ENCODE measurements at places on chromosomes 5 and 9. TPM values are rescaled to one million over a fixed set of nuclear protein-coding genes. Genes with fewer than 3 reads are reported as not detected.
A peak's percentile ranks its signal among the peaks of the same experiment; 100 is the strongest.

Gene YIPF5
- total RNA-seq = 40.8 TPM

Gene PPP2R2B
- total RNA-seq = 179 TPM

Gene PRDM9
- not detected for total RNA-seq

Gene UQCRQ
- 341 TPM for total RNA-seq

Gene SLC35A4
- 29.1 TPM for total RNA-seq

Gene CAMK4
- total RNA-seq = 87.0 TPM

Gene ACTBL2
- total RNA-seq = not detected

Gene CD72
- total RNA-seq = 2.3 TPM

Gene ADAM19
- 10.4 TPM for total RNA-seq

Gene PDE6A
- not detected for total RNA-seq

Gene EGFLAM
- total RNA-seq = 1.5 TPM

Gene KIF4B
- total RNA-seq = 1.0 TPM

Gene C5orf47
- total RNA-seq = 0.74 TPM

Gene FGF18
- 0.87 TPM for total RNA-seq

Gene TGFBI
- total RNA-seq = 6.5 TPM

Gene GABRA1
- total RNA-seq = 205 TPM

Gene AJM1
- total RNA-seq = 43.0 TPM

Gene ZDHHC11B
- total RNA-seq = 74.7 TPM

Gene FAM153A
- 52.3 TPM for total RNA-seq

Gene FOXI1
- total RNA-seq = not detected

DNA sequence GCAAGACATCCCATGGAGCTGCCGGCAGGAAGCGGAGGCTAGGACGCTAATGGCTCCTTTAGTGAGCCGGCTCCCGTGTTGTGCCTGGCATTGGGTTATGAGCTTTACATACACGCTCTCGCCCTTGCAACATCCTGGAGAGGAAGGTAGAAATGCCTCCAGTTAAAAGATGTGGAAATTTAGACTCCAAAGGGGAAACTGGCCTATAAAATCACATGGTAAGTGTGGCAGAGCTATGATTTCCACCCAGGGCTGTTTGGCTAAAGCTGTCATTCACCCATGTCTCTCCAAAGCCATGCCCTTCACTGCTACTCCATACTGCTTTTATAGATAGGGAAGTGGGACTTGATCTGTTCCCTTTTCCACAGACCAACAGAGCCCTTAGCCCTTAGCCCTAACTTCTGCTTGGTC, 5.2 kb downstream of the GM2A start:
- DNase-seq = no peak

- no peak for DNase-seq
These were observed 35.7 kb downstream of the SLC6A3 start for GRCh38 chr5:1409381-1410110.

DNA sequence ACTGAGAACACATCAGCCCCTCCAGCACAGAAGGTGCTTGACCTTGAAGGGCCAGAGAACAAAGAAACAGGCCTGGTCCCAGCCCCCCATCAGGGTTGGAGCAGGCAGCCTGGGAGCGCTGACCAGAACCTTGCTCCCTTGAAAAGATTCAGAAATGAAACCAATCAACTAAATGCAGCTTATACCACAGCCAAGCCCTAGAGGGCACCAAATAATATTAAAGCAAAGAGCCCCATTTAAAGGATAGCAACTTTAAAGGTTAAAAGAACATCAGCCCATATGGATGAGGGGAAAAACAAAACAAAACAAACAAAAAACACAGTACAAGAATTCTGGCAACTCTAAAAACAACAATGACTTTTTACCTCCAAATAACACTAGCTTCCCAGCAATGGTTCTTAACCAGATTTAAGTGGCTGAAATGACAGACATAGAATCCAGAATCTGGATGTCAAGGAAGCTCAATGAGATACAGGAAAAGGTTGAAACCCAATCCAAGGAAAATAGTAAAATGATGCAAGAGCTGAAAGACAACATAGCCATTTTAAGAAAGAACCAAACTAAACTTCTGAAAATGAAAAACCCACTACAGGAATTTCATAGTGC, 471.9 kb downstream of the MTRR start:
- DNase-seq = no peak

DNA sequence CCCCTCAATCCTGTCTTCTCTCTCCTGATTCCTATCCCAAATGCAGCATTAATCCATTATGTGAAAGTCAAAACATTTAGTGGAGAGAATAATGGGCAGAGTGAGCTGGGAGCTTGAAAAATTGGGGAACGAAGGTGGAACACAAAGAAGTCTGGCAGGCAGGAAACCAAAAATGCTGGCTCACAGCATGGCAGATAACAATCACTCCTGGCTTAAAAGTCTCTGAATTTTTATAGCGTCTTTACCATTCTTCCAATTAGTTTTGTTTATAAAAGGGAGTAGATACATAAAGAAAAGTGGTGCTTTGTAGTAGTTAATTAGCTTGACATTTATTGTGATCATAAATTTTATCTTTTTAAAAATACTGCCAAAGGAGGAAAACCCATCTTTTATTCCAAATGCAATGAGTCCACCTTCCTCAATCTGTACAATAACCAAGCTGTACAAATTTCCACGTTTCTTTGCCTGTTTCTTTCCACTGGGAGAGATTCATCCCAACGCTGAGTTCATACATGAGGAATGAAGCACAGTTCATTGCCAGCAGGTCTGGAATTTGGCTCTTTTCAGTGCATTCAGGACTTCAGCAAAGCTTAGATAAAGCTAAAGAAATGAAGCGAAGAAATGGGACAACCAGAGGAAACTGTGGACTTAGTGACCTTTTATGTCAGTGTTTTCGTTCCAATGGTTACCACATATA, 174.7 kb downstream of the HMHB1 start:
- DNase-seq = no peak

DNA sequence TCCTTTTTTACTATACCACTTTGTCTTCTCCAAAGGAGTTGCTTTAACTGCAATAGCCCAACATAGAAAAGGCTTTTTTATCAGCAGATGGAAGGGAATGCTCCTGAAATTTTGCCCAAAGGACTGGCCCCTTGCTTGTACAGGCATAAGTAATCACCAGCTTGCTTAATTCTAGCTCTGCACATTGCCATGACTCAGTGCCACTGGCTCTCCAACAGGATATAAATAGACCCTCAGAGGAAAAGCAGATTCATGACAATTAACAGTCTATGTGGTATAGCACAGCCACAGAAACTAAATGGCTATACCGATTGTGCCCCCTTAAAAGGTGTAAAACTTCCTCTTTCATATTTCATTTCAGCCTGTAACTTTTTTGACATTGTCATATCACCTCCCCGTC, 227.0 kb downstream of the ZNF608 start:
- no peak for DNase-seq

DNA sequence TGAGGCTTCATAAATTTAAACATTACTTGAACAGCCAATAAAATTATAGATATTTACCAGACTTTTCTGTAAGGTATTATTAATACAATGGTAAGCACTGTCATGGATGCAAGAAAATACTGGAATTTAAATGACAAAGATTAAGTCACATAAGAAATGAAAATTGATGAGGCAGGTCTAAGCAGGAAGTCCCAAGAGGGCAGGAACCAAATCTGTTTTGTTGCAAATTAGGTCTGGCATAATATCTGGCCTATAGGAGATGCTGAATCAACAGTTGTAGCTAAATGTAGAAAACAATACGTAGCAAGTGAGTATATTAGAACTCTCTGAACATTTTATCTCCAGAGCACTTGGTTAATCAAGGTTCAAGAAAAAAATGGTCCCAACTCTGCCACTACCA, 142.5 kb downstream of the EBF1 start:
- DNase-seq = no peak

- no peak for DNase-seq
These were observed 210.8 kb downstream of the TRIO start for GRCh38 chr5:14353726-14354474.

GRCh38 chr5:75567710-75568109, 43.5 kb upstream of the ANKDD1B start:
- DNase-seq = no peak

GRCh38 chr5:128111818-128112448, 28.4 kb downstream of the SLC12A2 start:
- no peak for DNase-seq

DNA sequence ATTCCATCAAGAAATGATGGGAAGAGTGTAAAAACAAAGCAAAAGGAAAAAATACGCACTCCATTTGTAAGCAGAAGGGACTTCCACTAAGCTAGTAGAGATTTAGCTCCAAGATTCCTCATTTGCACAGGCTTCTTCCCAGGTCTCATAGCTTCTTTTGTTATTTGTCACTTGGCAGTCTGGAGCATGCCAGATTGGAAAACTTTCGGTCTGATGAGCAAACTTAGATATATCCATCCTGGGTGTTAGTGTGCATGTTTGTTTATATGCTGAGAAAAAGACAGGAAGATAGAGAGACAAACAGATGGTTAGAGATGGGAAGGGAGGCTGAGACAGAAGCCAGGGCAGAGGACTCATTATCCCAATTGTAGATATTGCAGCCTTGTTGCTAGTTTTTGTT, 1644.5 kb upstream of the NUDT12 start:
- no peak for DNase-seq

GRCh38 chr5:1965925-1966324, 83.2 kb upstream of the IRX4 start:
- DNase-seq = no peak

- no peak for DNase-seq
These were observed 71.5 kb downstream of the PDE8B start for GRCh38 chr5:77281969-77282336.

DNA sequence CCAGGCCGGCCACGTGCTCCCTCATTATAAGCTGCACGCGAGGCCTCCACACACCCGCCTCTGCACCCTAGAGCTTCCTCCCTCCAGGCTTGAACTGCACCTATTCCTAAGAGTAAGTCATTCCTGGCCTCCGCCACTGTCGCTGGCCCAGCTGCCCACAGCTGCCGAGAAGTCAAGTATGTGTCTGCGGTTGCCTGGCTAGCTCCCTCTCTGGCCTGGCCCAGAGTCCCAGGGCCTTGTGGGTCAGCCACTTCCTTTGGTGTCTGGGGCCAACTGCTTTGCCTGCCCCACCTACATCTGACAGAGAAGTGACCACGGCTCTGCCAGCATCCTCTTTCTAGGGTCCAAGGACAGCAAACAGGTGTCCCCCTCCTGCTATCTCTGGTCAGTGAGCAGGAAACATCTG, 18.3 kb downstream of the ABO start:
- peak; percentile 8 for DNase-seq

- DNase-seq = no peak
These were observed 64.7 kb upstream of the CTSL start for GRCh38 chr9:87661241-87661640.

DNA sequence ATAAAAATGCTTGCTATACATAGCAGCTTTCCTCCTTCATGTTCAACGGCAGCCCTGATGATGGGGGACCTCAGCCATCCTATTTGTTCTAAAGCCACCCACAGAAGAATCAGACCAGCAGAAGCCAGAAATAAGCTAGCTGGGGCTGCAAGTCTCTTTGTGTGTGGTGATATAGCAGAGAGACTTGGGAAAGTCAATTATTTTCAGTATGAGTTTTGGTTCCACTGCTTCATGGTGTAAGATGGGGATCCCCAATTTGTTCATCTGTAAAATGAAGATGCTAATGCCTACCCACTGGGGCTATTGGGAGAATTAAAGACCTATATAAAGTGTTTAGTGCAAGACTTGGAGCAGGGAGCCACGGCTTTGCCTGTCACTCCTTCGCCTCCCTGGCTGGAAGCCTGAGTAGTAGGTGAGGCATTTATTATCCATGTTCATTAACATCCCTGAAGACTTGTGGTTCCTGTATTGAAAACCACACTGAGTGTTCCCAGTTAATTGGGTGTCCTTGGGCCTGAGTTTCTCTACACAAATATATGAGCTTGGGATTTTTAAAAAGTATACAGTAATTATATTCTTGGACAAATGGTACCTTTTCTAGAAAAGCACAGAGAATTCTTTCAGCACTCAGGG, 210.1 kb upstream of the SLC24A2 start:
- no peak for DNase-seq

DNA sequence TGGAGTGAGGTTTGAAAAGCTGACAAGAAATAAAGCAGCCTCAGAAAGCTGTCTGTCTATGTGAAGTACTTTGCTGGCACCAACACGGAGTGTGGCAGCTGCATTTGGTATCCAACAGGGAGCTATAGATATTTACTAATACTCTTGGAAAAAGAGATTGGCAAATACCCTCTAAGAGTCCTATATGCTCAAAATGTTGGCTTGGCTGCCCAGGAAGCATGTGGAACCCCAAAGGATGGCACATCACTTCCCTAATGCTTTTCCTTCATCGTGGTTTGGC, 398.3 kb downstream of the TLE4 start:
- no peak for DNase-seq

GRCh38 chr5:137268646-137269045, 230.5 kb downstream of the SPOCK1 start:
- no peak for DNase-seq

- no peak for DNase-seq
These were observed 69.7 kb downstream of the FOCAD start for GRCh38 chr9:20753761-20754160.

DNA sequence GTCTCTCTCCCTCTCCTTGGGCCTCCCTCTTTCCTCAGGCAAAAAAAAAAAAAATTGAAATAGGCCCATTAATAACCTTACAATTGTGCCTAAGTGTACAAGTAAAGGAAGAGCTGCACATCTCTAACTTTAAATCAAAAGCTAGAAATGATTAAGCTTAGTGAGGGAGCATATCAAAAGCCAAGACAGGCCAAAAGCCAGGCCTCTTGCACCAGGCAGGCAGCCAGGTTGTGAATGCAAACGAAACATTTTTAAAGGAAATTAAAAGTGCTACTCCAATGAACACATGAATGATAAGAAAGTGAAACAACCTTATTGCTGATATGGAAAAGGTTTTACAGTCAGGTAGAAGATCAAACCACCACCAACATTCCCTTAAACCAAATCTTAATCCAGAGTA, 383.4 kb downstream of the KIAA0825 start:
- no peak for DNase-seq

GRCh38 chr9:78118742-78119473, 87.3 kb upstream of the GNAQ start:
- DNase-seq = no peak

DNA sequence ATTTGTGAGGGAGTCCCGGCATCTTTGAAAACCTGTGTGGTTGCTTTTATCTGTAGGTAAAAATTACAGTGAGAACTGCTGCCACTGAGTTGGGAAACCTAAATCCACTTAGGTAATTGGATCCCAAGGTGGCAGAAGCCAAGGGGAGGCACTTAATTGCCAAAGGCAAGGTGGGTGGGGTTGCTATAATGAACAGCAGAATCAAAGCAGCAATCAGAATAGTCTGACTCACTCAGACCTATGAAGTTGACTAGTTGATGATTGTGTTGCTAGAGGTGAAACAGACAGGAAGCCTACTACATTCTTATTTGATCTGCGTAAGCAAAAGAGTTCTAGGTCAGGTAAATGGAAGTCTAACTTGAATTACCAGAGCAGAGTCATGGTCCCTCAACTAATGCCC, 17.3 kb upstream of the BICD2 start:
- DNase-seq = no peak

- no peak for DNase-seq
These were observed 14.3 kb downstream of the FNBP1 start for GRCh38 chr9:130028493-130029222.

Measured in dorsolateral prefrontal cortex (tissue), 122 donors.